Right atrium auricular region (tissue), 2 donors: ENCODE measurements at places on chromosomes 6 and 20.

GRCh38 chr6:122049341-122049740 is 350.1 kb upstream of the HSF2 start:
- DNase-seq, result no peak

DNA sequence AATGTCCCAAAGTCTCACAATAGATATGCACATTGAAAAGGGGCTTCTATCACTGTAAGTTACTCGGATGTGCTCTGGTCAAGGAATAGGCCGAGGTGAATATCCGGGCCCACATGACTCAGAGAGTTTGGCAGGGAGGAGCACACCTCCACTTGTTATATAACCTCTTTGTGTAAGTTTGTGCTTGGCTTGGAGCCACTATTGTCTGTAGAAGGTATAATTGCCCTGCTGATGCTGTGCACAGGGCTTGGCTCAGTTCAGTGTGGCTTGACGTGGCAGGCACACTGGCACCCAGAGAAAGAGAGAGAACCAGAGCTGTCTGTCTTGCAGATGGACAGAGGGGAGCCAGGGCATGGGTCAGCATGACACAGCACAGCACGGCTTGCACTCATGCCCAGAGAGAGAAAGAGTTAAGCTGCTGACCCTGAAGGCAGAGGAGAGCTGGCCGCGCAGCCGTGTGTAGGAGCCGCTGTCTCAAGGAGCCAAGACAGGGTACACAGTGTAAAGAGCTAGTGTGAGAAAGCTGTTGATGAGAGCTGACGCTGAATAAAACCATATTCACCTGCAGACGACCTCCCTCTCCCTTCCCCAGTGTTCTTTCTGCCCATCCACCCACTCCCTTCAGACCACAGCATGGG is 482.5 kb downstream of the C6orf118 start:
- DNase-seq, result no peak

DNA sequence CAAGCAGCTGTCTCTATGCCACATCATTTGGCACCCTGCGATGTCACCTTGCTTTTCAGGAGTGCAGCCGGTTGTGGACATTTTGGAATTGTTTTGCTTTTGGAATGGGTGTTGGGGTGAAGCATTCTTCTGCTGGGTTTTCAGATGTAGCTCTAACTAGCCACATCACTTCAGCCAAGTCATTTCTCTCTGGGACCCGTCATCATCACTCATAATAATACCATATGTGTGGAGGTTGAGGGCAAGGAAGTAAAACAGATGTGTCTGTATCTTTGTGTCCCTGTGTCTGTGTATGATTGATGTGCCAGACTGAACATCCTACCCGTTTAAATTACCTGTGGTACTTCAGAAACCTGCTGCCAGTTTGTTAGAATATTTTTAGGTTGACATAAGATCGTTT is 49.5 kb upstream of the TULP4 start:
- no peak for DNase-seq

DNA sequence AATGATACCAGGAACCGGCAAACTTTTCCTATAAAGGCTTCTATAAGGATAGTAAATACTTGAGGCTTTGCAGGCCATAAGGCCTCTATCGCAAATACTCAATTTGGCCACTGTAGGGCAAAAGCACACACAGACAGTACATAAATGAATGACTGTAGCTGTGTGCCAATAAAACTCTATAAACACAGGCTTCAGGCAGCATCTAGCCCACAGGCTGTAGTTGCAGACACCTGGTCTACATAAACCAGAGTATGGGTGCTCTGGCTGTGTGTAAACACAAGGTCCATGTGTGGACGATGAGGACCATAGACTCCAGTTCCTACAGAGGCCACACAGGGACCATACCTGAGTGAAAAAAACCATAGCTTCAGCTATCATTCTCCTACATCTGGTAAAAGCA is 52.2 kb downstream of the ZMYND8 start:
- DNase-seq, result no peak
